NCI-H187 treated with DMSO at 0.1 percent for 48 hours (cell line): ENCODE measurements at places on chromosomes 12 and 14.

DNA sequence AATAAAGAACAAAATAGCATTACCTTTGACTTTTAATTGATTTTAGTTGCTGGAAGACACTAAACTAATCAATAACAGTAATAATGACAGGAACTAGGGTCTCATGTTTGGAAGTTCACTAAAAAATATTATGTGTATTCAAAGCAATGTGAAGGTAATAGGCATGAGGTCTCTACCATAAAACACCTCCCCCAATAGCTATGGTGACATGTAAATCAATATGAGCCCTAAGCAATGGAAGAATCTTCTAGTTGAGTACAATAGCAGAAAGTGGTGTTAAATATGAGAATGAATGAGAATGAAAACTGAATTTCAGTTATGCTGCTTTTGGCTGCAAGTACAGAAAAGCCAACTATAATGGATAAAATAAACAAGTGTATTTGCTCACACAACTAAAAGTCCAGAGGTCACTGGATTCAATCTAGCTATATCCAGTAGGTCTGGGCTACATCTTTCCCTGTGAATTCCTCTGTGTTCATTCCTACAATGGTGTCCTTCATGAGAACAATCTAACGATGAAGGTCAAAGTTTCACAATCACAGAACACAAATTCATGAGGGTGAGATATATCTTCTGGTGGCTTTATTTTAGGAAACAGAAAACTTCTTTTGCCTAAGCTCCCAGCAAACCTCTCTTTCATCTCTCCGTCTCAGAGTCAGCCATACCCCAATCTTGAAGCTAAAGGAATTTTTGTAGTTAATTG is 728.0 kb downstream of the FSCB start:
- no peak for DNase-seq

- no peak for DNase-seq
Measured at GRCh38 chr14:25079311-25079710, 29.4 kb upstream of the STXBP6 start.

GRCh38 chr12:78085542-78086182 is 255.0 kb downstream of the NAV3 start:
- DNase-seq, result no peak

- DNase-seq, result no peak
Measured at GRCh38 chr12:13205809-13206559, 9.5 kb downstream of the EMP1 start.

GRCh38 chr12:46435625-46436024 is 63.1 kb upstream of the SLC38A2 start:
- no peak for DNase-seq

- no peak for DNase-seq
Measured at GRCh38 chr14:67787673-67788072, 28.7 kb downstream of the ZFYVE26 start.

GRCh38 chr14:36361210-36361853 is 40.9 kb upstream of the MBIP start:
- DNase-seq, result no peak

GRCh38 chr14:78450669-78451318 is 280.6 kb downstream of the NRXN3 start:
- no peak for DNase-seq

DNA sequence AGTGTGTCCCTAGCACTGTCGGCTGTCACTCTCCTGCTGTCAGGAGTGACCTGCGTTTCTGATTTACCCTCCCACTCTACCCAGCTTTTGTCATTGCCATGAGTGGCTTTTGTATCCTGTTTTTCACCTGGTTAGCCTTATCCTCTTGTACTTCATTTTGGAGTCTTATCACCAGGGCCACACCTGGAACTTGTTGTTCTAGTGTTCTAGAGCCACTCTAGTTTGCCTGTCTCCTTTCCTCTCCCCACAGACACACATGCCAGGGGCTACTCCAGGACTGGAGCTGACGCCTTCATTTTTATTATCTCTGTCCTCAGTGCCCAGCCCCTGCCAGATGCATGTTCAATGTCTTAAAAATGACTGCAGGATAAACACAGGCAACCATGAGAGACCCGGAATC is 34.2 kb downstream of the ZC3H14 start:
- no peak for DNase-seq

DNA sequence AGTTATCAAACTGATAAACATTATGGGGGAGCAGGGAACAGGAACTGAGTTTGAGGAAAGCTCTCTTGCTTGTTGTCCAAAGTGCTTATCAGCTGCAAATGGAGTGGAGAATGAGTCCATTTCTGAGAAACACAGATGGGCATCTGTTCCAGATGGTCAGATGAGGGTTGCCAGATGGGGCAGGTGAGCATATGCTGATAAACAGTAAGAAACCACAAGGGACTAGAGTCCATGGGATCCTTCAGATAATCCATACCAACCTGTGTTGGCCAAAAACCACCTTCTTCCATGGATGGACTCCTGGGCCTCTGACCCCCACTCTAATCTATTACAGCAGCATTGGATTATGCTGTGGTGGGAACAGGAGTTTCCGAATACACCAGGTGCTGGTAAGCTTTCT is 38.3 kb downstream of the GNS start:
- no peak for DNase-seq
